Activated T-helper 9 cell treated with anti-CD3 and anti-CD28 coated beads, Interleukin-2, amount 50 U/mL, for 16 hours (primary cell): ENCODE measurements at places on chromosomes 11 and 22.

DNA sequence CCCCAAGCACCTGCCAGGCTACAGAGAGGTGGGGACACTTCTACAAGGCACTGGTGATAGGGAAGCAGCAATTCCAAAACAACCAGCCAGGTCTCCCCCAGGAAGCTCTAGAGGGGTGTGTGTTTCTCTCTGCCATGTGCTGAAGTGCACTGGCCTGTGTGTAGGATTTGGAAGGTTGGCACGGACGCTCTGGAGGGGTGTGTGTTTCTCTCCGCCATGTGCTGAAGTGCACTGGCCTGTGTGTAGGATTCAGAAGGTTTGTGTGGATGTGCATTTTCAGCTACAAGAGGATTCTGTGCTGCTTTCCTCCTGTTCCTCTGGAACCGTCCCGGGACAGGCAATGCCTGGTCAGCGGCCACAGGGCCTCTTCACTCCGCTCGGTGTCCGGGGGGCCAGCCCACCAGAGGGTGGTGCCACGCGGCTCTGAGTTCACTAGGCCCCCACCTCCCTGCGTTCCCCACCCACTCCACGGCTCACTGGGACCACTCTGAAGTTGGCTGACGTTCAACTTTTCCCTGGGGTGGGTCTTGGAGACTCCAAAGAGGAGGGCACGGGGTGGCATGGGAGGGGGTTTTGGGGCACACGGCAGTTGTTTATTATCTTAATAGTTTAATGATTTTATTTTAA lies 552.8 kb downstream of the BRD1 start:
- DNase-seq: no peak

GRCh38 chr22:17302616-17303015 lies 66.6 kb upstream of the CECR2 start:
- no peak for DNase-seq

- DNase-seq: no peak
Measured at GRCh38 chr11:93236741-93237675, 39.2 kb upstream of the SLC36A4 start.

DNA sequence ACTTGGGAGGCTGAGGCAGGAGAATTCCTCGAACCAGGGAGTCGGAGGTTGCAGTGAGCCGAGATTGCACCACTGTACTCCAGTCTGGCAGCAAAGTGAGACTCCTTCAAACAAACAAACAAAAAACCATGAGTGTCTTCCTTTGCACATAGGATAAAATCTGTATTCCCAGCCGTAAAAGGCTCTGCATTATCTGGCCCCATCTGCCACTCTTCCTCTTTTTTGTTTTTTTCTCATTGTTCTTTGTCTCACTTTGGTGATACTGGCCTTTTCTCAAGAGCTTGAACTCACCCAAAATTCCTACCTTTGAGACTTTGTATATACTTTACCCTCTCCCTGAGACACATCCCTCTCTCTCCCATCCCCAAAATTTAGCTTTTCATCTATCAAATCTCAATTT lies 17.6 kb downstream of the FDX1 start:
- no peak for DNase-seq

GRCh38 chr11:131378931-131379330 lies 8.5 kb downstream of the NTM start:
- DNase-seq: no peak

DNA sequence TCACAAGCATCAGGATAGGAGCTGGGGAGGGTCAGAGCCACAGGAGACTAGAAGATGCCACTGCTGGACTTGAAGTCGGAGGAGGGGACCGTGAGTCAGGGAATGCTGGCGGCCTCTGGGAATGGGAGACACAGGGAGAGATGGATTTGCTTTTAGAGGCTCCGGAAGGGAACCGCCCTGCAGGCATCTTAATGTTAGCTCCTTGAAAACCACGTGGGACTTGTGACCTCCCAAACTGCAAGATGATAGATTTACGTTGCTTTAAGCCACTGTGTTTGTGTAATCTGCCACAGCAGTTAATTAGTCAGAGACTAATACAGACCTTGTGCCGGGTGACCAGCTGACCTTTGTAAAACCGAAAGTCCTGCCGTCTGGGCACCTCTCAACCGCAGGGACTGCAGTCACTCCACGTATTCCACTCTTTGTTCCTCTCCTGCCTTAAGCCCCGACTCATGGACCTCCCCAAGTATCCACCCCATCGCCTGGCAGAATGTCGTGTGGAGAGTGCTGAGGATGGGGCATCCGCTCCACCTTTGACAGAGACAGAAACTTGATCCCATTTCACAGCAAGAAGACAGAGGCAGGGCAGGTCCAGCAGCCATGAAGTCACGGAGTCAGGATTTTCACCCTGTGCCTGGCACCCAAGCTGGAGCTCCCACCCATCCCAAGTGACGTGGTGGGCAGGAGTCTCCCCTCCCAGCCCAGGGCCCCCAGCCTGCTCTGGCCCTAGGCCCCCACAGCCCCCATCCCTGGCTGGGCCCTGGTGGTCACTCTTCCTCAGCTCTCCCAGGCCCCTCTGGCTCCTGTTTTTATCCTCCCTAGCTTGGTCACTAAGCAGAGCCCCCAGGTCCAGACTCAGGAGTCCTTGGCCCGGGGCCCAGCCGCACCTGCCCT lies 19.4 kb upstream of the CTSD start:
- DNase-seq: no peak

DNA sequence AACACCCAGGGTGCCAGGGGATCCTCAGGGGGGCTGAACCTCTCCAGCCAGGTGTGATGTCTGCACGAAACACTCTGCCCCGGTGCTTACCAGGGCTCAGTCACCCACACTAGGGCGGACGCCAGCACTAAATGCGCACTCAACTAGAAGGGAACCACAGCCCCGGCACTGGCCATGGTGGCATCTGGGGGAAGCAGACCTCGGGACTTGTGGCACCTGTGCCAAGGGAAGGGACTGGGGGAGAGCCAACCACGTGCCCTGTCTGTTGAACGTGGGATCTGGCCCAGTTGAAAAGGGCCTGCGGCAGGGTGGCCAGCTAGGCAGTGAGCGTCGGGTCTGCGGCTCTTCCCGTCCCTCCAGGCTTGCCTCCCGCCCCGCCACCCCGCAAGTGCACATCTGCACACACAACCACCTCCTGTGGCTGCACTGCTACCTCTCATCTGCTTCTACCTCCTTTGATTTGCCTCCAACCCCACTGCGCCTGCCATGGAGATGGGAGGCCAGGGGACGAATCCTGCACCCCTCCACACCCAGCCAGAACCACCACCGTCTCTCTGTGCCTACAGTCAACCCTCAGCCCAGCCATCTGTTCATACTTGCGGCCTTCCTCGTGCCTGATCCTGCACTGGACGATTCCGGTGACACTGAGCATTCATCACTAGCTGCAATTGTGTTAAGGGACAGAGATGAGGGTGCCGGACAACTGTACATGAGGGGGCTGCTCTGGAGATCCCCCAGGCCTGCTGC lies 15.0 kb upstream of the MOB2 start:
- DNase-seq: no peak

- DNase-seq: no peak
Measured at GRCh38 chr11:10986006-10986405, 128.2 kb upstream of the ZBED5 start.

DNA sequence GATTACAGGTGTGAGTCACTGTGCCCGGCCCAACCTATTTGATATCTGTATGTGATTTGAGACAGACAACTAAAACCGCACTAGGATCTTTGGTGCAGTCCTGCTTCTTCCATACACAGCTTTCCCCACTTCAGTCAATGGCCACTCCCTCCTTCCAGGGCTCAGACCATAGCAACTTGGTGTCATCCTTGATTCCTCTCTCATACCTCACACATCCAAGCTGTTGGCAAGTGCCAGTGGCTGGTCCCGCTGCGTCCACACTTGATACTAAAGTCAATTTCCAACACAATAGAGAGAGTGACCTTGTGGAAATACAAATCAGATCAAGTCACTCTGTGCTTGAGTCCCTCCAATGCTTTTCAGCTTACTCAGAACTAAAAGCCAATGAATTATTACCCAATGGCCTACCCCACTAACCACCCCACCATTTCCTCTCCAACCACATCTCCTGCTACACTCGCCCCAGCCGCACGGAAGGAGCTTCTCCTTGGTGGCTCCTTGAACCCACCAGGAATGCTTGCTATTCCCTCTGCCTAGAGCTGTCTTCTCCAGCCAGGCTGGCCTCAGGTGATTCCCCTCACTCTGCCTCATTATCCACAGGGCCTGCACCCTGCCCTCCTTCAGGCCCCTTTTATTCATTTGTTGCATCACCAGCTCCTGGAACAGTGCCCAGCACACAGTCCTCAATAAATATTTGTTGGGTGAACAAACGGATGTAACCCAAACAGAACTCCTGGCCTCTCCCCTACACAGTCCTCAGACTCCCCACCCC lies 12.9 kb downstream of the ABTB2 start:
- DNase-seq: no peak

DNA sequence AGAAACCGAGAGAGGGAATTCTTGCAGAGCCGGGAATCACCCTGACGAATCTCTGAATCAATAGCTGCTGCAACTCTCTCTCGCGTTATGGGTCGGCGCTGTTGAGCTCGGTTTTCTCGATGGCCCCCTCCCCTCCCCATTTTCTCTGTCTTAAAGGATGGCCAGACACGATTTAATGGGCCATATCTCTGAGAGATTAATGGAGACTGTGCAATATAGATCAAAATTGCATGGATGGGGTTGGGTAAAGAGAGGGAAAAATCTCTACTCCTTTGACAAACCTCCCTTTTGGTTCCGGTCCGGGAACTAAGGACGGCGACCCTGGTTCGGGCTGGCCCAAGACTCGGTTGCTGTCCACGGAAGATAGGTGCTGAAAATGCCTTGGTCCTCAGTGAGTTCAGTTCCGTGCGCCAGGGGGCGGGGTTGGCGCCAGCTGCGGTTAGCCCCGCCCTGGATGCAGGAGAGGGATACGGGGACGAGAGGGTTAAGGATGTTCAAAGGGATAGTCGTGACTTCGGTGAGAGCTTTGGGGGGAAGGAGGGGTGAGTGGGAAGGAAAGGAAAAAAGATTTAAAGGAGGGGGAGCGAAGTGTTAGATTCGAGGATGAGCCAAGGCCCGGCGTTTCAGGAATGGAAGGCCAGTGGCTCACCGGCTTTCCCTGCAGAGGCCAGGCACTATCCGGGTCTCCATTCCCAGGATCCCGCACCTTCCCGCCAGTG lies 103.6 kb upstream of the HSD17B12 start:
- DNase-seq: no peak

DNA sequence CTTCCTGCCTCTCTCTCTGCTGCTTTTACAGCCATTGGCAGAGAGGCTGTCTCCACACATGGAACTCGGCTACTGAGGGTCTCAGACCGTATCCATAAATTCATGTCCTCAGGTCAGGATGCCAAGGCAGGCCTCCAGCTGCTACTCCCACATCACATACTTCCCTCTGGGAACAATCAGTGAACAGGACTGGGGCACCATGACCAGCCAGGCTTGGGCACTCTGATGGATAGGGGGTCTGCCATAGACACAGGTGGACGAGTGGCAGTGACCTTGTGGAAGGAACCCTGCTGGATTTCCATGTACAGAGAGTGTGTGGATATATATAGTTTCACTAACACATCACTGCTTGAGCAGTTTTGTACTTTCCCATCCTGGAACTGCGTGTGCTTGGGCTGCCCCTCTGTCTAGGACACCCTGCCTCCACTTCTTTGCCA lies 97.7 kb upstream of the PARVA start:
- DNase-seq: no peak

DNA sequence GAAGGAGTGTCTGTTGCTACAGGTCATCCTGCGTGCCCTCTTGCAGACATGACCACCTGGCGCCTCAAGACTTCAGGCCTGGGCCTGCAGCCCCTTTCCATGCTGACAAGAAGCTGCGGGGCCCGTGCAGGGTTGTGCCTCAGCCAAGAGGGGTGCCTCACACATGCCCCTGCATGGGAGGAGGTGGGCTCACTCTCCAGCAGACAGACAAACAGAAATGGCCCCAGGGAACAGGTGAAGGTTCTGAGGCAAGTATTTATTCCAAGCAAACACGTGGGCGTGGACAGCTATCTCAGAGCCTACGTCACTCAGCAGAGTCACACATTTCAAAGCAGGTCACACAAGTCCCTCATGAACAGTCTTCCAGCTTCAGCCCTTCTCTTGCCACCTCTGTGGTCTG lies 5.9 kb upstream of the SYCE3 start:
- no peak for DNase-seq

- no peak for DNase-seq
Measured at GRCh38 chr11:29019960-29020683, 911.9 kb downstream of the METTL15 start.

GRCh38 chr11:133029107-133029506 lies 503.2 kb downstream of the OPCML start:
- DNase-seq: no peak

GRCh38 chr11:105224482-105225253 lies 85.1 kb upstream of the CARD18 start:
- no peak for DNase-seq

DNA sequence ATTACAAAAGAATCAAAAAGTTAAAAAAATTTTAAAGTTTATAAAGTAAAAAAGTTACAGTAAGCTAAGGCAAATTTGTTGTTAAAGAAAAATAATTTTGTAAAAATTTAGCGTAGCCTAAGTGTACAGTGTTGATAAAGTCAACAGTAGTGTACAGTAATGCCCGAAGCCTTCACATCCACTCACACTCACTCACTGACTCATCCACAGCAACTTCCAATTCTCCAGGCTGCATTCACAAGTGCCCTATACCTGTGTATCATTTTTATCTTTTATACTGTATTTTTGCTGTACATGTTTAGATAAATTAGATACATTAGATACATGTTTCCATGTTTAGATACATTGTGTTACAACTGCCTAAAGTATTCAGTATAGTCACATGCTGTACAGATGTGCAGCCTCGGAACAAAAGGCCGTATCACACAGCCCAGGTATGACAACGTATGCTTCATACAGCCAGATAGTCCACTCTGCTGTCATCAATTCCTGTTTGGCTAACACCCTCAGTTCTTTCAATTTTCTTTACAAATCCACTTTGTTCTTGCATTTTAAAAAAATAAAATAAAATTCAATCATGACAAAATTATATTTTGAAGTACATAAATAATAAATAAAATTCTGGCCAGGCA lies 80.7 kb downstream of the RBFOX2 start:
- DNase-seq: no peak

- DNase-seq: no peak
Measured at GRCh38 chr11:119641983-119642745, 86.8 kb downstream of the NECTIN1 start.

GRCh38 chr11:26762089-26762488 lies 40.2 kb upstream of the SLC5A12 start:
- no peak for DNase-seq

- DNase-seq: no peak
Measured at GRCh38 chr22:39125622-39126021, 26.9 kb downstream of the CBX7 start.

GRCh38 chr22:42389143-42389542 lies 43.1 kb downstream of the NFAM1 start:
- no peak for DNase-seq
